ENCODE measurements at places on chromosomes 6 and 20.

DNA sequence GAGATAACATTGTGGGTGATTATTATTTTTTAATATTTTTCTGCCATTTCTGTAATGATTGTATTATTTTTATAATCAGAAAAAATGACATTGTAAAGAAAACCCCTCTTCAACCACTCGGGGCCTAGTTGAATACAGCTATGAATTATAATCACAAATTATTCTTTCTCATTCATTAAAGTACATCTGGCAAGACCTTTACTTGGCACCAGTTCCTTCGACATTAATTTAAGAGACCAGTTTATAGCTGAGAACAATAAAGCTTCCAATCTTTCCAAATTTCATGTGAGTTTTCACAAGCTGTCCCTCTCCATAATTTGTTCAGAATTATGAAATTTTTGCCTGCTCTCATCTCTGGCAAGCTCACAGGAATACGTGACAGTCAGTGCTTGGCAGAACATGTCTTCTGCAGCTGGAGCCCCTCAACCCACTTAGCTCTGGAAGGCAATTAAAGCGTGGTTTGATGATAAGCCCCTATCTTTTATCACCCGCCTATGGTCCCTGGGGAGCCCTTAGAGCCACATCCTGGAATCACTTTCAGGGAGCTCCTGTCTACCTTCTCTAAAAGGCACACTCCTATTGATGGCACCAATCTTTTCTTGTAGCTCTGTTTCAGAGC is 237.2 kb upstream of the PRND start:
- no peak for DNase-seq

GRCh38 chr6:41111017-41111416 is 38.2 kb downstream of the NFYA start:
- DNase-seq, result no peak

GRCh38 chr20:53028337-53029007 is 56.3 kb downstream of the TSHZ2 start:
- no peak for DNase-seq

GRCh38 chr20:45012682-45013302 is 46.5 kb downstream of the STK4 start:
- DNase-seq, result no peak

DNA sequence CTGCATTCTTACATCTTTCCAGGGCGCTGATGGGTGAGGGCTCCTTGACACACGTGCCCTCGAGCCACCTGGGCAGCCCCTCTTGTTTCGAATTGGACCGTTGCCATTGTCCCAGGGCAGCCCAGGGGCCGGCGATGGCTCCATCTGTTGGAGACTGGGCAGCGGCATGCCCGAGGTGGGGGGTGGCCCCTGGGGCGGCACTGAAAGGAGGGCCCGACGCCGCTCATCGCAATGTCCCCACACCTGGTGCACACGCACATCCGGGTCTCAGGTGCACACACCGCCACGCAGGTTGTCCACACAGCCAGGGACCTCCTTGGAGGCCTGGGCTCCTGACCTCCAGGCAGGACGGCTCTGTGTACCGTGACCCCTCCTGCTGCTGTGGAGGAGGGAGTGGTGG is 18.0 kb downstream of the GATA5 start:
- DNase-seq, result no peak

Data from hindlimb muscle (tissue), 1 donor.